ENCODE measurements at places on chromosomes 12 and 14.

DNA sequence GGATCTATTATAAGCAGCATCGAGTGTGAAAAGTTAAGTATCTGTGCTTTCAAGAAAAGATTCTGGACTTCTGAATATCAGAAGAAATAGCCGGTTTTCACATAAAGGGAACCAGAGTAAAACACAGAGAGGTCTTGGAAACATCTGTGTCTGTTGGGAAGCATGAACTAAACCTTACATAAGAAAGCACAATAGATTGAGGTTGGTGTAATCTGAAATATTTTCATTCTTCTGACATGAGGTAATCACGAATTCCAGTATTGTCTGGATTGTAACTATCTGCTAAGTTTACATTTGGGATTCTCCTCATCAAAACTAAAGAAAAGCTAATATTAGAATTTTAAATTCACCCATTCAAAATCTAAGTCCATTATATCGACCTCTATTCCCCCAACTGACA is 161.3 kb downstream of the CPNE8 start:
- DNase-seq: no peak

GRCh38 chr14:101025696-101026095 is 122.2 kb upstream of the RTL1 start:
- no peak for DNase-seq

DNA sequence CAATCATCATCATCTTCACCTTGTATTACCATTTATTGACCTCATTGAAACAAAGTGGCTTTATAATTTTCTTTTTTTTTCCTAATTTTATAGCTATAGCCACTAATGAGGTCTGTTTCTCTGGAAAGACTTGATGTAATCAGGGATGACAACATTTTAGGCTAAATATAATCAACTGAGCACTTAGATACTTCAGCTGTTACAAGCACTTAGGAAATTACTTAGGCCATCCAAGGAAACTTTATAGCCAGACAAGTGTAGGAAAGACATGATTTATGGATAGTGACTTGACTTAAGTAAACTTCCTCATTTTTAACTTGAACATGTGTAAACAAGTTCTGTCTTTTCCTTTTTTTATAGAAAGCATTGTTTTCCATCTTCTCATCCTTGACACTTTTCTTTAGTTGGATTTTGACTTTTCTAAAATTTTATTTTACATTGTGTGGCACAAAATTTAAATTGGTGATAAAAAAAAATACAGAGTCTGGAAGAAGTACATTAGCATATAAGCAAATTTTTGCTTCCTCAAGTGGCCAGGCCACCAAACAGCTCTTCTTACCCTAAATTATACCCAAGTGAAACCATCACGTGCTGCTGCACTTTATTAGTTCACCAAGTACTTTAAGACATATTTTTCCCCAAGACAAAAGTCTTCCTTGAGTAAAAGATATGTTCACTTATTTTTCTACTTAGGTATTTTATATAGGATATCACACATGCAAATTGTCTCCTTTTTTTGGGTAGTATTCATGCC is 15.1 kb downstream of the CPNE8 start:
- no peak for DNase-seq

DNA sequence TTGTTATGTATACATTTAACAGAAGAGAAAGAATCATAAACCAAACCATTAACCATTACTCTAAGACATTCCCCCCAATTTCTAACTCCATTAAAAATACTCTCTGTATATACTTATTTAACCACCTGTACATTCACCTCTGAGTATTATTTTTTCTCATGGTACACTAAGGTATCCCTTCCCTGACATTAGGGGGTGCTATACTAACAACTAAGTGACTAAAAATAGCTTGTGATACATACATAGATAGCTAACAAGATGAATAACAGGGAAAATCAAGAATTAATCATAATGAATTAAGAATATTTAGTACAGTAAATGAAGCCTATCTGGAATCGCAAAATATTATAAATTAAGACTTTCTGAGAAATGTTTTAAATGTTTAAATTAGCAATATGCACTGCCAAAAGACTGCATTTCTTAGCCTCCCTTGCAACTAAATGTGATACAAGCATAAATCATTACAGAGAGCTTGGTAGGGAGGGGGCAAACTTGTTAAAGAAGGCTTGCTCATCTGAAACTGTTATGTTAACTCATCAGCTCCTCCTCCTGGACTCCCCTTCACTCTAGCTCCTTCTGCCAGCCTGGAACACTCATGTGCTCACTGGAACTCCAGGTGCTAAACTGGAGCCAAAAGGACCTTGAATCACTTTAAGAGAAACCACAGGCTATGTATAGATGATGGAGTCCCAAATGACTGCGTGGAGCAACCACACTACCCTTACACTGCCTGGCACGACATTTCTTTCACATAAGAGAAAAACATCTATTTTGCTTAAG is 14.9 kb downstream of the C2CD5 start:
- DNase-seq: peak; percentile 54

GRCh38 chr14:101464310-101464983 is 96.8 kb upstream of the DIO3 start:
- no peak for DNase-seq

DNA sequence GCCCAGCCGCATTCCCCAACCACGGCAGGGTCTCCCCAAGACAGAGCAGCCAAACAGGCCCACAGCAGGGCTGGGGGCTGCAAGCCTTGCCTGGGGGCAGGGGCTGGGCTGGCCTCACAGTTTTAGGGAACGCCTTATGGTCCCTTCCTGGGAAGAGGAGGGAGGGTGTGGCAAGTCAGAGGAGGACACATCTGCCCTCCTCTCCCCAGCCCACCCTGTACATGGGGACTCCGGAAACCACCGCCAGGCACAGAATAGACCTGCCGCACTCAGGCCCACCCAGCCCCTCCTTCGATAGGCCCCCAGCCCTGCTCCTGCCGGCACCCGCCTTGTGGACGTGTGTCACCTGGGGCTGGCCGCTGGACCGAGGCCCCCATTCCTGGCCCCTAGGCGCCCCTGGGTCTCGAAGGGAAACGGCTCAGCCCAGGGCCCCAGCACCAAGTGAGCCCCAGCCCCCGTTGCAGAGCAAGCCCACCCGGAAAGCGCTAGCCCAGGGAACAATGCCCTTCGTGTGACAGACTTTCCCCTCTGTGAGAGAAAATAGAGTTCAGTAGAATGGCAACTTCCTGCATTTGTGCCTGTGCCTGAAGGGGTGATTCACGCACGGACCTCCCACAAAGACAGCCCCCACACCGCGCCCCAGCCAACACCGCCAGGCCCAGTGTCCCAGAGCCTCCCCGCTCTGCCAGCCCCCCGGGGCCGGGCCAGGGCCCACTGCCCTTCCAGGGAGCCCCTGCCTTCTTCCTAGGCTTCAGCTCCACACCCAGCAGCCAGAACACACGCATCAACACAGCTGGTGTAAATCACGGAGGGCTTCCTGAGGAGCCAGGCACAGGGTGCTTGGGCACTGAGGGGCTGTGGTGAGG is 12.0 kb upstream of the NUDT14 start:
- DNase-seq: no peak

DNA sequence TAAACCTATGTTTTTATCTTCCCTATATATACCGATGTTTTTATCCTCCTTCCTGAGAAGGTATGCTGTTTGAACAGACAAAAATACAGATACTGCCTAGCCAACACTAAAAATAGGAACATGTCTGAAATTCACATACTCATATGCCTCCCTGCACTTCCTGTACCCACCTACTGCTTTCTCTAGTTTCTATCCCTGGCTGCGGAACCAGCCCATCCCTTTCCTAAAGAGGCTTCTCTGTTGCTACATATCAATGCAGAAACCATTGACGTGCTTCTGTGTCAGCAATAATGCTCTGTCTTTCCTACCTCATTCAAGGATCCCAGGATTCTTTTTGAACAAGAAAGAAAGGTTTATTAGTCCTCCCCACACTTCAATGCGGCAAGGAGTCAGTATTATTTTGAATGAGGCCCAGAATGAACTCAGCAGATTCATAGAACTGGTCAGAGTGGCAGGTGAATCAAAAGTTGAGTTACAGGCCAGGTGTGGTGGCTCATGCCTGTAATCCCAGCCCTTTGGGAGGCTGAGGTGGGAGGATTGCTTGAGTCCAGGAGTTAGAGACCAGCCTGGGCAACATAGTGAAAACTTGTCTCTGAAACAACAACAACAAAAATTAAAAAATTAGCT is 67.8 kb upstream of the NAP1L1 start:
- no peak for DNase-seq

- no peak for DNase-seq
Observed at GRCh38 chr14:61836807-61837206, 74.6 kb downstream of the SNAPC1 start.

DNA sequence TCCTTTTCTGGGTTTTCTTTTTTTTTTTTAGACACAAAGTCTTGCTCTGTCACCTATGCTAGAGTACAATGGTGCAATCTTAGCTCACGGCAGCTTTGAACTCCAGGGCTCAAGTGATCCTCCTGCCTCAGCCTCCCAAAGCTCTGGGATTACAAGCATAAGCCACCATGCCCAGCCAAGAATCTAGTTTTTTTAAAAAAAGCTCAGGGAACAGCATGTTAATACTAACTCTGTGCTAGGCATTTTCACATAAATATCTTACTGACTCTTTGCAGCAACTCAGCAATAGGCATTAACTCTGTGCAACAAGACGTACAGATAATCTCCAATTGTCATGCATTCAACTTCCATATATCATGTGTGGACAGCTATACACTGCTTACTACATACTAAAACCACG is 97.4 kb downstream of the LLPH start:
- no peak for DNase-seq

DNA sequence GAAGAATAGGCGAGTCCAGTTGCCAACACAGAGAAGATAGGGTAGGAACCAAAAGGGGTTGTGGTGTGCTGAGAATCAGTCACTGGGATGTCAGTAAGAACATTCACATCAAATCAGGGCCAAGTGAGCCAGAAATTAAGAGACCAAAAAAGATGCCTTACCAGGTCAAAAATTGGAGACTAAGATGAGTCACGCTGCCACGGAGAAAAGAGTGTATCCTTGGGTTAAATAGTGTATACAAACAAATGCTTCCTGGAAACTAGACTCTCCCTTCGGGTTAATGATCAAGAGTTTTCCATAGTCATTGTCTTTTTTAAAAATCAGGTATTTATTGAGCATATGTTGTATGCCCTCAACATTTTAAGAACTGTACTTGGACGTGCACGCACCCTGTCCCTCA is 45.2 kb upstream of the BAZ1A start:
- no peak for DNase-seq

- DNase-seq: no peak
Observed at GRCh38 chr12:113892556-113892955, 73.6 kb downstream of the RBM19 start.

DNA sequence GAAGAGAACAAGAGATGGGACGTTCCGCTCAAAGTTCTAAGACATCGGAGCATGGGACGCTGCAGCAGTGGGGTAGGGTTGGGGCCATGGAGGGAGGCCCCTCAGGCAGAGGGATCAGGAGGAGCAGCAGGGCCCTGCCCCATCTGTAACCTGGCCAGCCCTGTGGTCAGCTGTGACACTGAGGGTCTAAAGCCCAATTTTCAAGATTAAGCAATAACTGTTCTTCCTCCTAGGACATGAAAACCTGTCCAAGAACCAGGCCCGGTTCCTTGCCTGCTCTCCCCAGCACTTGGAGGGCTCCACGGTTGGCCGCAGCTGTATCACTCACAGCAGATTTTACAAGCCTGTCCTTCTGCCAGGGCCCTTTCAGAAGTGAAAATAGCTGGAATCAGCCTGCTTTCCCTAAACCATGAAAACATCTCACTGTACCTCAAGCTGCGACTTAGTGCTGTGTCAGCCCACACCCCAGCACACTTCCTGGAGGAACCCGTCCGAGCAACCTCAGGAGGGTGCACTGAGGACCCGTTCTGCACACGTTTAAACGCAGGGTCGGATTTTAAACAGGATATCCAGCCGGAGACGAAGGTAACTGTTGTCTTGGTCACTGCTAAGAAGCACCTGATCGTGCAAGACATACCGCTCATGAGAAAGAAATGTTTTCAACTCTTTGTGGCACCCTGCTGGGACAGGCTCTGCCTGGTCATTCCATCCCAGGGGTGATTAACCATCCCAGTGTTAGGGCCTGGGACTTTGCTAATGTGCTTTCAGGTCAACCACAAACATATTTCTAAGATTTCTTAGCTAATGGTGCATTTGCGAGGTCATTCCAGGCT is 201.9 kb upstream of the DIO3 start:
- DNase-seq: no peak
